Epithelial cell of proximal tubule (primary cell): ENCODE measurements at places on chromosomes 12 and 14. TPM values are rescaled to one million over a fixed set of nuclear protein-coding genes. Genes with fewer than 3 reads are reported as not detected.

The NANOG gene
- total RNA-seq, result not detected in 2 replicates

DNA sequence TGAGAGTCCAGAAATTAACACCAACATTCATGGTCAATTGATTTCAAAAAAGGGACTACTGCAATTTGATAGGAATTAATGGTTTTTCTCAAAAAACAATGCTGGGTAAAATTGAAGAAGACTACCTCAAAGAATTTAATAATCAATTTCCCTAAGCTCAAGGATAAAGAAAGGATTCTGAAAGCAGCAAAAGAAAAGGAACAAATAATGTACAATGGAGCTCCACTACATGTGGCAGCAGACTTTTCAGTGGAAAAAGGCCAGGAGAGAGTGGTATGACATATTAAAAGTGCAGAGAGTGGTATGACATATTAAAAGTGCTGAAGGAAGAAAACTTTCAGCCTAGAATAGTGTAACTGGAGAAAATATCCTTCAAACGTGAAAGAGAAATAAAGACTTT lies 15.6 kb upstream of the TAS2R43 start:
- no peak for DNase-seq

The FAM222A gene
- total RNA-seq, result 0.52 and 2.7 TPM in 2 replicates

The SYCP3 gene
- total RNA-seq, result under 0.01 TPM in 1 of 2 replicates, not detected in the other

DNA sequence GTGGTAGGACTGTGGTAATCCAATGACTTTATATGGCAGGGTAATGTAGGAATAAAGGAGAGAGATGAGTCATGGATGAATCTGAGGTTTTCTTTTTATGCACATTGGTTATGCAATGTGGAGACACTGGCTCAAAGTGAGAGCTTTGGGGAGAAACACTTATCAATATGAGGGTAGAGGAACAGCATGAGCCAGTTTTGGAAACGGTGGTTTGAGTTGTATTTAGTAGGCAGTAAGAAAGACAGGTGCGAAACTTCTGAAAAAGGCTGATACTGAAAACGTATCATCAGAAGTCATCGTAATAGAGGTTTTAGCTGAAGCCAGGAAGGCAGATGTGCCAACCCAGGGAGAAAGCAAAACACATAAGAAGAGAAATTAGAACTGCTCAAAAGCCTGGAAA lies 854.8 kb upstream of the SEL1L start:
- no peak for DNase-seq

GRCh38 chr12:11174022-11174421 lies 3.0 kb downstream of the SMIM10L1 start:
- DNase-seq, result no peak

GRCh38 chr12:124369827-124370378 lies 75.0 kb downstream of the RFLNA start:
- no peak for DNase-seq

The LTBP2 gene
- 33.1 and 39.5 TPM in 2 replicates for total RNA-seq
